Mammary epithelial cell (primary cell): ENCODE measurements at places on chromosomes 12 and 14.

GRCh38 chr12:131795690-131796410 lies 32.3 kb upstream of the MMP17 start:
- peak; percentile 37 for DNase-seq

GRCh38 chr12:88726806-88727720 lies 146.8 kb upstream of the KITLG start:
- DNase-seq, result peak; percentile 54

DNA sequence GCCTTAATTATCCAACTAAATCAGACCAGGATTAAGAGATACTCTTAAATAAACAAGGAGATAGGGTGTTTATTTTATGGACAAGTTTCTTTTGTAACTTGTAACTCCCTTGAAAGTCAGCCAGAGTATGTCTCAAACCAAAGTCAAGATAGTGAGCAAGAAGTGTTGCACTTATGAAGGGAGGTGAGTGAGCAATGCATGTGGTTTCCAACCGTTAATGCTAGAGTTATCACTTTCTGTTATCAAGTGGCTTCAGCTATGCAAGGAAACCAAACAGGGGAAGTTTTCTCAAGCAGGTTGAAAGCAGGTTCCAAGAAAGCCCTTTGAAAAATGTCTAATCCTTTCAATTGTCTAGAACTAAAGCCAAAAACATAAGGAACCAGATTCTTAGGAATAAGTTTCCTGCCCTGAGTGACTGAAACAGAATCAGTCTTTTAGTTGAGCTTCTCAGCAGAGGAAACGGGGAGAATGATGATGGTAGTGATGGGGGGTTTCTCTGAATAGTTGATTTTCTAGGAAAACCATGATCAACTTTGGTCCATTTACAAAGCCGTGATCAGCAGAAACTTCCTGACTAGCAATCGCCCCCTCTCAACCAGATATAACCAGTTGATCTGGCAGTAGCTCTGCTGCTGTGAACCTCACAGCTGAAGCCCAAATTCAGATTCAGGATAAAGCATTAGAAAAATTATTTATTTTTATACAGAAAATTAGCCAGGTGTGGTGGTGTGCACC lies 128.4 kb downstream of the DAD1 start:
- peak; percentile 11 for DNase-seq

DNA sequence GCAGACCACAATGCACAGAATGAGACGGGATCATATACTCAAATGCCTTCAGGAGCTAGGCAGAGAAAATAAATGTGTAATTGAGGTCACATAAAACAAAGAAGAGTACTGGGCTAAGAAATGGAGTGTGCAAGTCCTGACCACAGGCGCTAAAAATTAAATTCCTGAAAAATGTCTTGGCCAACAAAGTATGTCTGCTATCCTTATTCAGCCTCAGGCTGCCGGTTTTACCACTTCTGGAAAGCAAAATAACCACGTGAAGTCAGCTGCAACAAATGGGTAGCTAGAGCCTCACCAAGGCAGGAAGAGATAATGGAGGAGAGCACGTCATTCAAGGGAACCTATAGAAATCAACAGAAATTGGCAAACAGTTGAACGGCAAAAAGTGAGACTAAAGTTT lies 3.1 kb downstream of the PYGL start:
- peak; percentile 90 for DNase-seq

DNA sequence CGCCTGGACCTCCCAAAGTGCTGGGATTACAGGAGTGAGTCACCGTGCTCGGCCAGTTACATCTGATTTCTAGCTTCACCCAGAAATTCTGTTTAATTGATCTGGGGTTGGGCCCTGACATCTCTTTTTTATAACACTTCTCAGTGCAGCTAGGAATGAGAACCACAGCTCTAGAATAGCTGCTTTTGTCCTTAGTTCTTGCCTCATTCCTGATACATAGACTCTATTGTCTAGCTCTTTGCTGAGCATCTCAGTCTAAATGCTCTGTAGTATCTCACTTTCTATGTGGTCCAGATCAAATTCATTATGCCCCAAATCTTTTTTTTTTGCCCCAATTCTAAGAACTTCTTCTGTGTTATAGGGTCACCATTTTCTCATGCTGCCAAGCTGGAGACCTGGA lies 29.9 kb upstream of the FUT8 start:
- no peak for DNase-seq

DNA sequence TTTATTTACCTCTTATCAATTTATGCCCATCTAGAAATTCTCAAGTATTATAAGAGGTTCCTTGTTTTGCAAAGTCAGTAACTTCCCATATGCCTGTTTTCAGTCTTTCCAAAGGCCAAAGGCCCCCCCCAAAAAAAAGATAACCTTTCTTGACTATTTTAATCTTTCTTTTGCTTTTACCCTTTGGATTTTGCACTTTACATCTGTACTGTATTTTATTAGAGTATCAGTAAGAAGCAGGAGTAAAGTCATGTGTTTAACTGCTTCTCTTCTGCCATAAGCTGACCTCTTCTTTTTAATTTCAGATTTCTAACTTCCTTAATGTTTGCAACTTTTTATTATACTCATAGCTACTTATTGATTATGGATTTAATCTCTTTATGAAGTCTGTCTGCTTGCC lies 716.4 kb upstream of the NOVA1 start:
- DNase-seq, result no peak

DNA sequence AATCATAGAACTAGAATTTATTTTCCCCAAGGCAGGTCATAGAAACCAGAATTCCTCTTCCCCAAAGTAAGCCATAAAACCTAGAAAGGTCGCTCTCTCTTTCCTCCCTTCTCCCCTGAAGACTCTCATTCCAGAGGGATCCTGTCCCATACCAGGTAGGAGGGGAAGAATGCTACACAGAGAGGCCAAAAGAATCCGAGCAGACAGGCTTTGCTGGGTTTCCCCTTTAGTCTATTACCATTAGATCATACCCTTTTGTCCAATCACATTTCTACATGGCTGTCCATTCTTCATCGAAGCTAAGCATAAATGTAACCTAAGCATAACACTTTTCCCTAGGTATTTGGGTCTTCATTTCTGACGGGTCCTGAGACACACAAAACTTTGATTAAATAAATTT lies 204.5 kb downstream of the SPTSSA start:
- DNase-seq, result peak; percentile 49
